ENCODE measurements at places on chromosomes 13 and 19.

DNA sequence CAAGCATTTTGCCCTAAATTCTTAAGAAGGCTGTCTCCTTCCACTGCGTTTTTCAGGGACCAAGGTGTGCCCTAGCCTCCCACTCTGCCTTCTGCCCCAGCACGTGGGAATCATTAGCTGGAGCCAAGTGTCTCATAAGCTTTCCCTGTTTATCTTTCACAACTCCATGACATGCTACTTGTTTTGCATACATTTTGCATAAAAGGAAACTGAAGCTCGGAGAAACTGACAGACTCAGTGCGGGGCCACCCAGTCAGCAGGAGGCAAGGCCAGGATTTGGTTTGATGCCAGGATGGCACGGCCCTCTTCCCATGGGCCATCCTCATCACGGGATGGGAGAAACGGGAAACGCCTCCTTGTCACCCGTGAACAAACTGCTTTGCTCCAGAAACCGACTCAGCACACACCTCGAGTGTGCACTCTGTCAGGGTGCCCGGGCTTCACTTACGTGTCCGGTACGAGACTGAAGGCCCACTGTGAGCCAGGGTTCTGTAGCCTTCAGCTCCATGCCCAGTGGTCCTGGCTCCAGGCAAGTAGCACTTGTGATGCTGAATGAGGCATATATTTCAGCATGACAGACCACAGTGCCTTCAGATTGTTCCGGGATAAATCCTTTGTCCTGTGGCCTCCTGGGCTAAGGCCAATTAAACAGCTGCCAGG lies 9.6 kb downstream of the CEBPA start:
- DNase-seq = no peak

- DNase-seq = no peak
Observed at GRCh38 chr19:46369817-46370216, 22.9 kb downstream of the PPP5C start.

DNA sequence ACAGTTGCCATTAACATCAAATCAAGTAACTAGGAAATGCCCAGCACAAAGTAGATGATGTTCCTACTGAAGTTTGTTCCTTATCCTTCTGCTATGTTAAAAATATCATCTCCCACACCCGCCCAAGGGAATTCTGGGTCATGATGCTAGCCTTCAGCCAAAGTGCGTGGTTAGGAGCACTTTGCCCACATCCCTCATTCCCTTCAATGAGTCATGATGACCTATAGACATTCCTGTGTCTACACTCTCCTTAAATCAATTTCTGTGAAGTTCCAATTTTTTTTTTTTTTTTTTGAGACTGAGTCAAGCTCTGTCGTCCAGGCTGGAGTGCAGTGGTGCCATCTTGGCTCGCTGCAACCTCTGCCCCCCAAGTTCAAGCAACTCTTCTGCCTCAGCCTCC lies 17.0 kb downstream of the RXFP2 start:
- no peak for DNase-seq

GRCh38 chr19:33386361-33386858 lies 12.9 kb downstream of the CEBPG start:
- DNase-seq = no peak

GRCh38 chr19:29878973-29879654 lies 62.9 kb upstream of the URI1 start:
- DNase-seq = no peak

- DNase-seq = no peak
Observed at GRCh38 chr13:99027661-99028425, 50.0 kb upstream of the DOCK9 start.

DNA sequence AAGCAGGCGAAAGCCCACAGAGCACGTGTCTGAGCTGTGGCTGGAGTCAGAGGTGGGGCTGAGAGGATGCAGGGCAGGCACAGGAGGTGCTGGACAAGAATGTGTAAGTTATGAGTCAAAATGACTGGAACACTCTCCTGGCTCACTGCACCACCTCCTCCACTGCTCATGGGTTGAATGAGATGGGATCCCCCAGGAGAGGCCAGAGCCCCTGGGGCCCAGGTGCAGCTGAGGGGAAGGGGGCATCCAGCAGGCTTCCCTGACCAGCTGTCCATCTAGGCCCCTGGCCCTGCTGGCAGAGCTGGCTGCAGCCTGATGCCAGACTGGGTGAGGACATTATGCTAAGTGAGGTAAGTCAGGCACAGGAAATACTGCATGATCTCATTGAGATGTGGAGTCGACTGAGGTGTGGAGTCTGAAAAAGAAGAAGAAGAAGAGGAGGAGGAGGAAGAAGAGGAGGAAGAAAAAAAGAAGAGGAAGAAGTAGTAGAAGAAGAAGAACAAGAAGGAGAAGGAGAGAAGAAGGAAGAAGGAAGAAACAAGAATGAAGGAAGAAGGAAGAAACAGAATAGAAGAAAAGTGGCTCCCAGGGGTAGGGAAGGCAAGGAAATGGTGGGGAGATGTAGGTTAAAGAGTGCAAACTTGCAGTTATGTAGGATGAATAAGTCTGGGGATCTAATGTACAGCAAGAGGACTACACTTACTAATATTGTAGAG lies 747.4 kb downstream of the UQCRFS1 start:
- no peak for DNase-seq

DNA sequence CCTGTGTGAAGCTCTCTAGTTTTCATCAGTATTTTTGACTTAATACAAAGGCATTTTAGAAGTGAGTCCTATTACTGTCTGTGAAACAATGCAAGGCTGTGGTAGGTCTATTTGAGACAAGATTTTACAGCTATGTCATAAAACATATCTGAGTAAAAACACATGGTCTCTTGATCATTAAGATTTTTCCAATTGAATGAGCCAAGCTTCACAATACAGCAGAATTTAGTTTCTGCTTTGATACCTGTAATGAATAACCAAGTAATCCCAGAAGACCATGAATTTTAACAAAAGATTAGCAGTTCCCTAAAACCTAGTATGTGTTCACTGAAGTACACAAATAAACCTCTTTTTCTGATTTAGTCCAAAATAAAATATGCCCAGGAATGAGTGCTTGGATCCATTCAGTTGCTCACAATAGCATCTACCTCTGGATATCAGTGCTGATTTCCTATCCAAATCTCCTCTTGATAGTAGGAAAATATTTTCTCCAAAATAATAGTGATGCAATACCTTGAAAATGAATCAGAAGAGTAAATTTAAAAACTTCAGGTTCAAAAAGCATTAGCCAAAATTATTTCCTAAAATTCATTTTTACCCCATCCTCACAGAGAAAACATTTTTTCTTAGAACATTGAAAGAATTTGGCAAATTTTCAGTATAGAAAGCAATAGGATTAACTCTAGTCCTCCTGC lies 533.5 kb upstream of the SGCG start:
- no peak for DNase-seq

DNA sequence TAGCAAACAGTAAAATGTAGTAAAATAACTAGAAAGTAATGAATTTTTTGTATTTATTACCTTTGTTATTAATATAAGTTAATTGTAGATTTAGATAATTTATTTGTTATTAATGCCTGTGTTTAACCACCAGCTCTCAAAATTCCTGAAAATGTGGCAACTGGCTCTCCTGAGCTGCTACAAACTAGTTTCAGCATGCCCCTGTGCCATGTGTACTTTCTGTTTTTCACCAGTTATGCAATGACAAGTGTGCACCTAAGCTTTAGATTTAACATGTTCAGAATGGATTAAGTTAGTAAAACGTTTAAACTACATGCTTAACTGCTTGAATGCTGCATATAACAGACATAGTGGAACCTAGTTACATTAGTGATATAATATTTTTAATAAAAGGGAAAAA lies 88.1 kb downstream of the POSTN start:
- no peak for DNase-seq

- no peak for DNase-seq
Observed at GRCh38 chr13:93655154-93655553, 428.5 kb downstream of the GPC6 start.

DNA sequence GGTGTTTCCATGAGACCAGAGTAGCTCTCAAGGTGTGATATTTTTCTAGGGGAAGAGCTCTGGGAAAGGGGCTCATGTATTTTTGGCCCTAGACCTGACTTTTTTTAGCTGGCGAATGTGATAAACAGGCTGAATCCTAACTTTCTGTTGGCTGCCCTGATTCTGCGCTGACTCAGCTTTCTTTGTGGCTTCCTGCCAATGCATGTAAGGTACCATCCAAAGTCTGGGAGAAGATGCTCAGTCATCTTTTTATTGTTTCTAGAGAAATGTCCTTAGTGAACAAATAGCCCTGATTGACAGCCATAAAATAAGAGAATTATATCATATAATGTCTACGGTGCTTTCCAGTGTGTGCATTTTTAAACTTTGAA lies 113.6 kb upstream of the MBNL2 start:
- DNase-seq = no peak

GRCh38 chr19:10769533-10770491 lies 51.9 kb downstream of the DNM2 start:
- no peak for DNase-seq

GRCh38 chr13:30835442-30835841 lies 70.6 kb upstream of the MEDAG start:
- DNase-seq = no peak

DNA sequence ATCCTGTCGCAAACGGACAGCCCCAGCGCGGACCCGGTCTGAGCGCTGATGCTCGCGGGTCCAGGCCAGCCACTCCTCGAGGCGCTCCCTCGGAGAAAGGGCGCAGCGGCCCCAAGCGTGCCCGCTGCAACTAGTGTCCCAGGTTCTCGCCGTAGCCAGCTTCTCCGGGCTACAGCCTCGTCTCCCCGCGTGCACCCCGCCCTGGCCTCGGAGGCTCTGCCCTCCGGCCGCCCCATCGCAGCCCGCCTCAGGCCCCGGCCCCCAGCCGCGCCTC lies 487 bp downstream of the FLT1 start:
- DNase-seq = no peak

DNA sequence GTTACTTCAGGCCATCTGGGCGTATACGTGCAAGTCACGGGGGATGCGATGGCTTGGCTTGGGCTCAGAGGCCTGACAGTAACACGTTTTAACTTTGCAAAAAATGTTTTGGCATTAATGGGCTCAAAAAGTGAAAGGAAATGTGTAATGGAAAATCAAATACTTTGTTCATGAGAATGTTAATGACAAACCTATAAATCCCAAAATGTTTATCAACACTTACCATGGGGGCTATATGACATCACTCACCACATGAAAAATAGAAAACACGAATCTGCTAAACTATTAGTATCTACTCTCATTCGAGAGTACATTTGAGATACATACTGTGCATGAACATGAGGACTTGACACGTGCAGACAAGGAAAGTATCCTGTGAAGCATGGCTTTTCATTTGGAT lies 91.7 kb downstream of the FAM216B start:
- no peak for DNase-seq

GRCh38 chr19:10327793-10328192 lies 5.5 kb downstream of the RAVER1 start:
- DNase-seq = no peak

GRCh38 chr13:75271846-75272245 lies 210.1 kb downstream of the TBC1D4 start:
- DNase-seq = no peak

DNA sequence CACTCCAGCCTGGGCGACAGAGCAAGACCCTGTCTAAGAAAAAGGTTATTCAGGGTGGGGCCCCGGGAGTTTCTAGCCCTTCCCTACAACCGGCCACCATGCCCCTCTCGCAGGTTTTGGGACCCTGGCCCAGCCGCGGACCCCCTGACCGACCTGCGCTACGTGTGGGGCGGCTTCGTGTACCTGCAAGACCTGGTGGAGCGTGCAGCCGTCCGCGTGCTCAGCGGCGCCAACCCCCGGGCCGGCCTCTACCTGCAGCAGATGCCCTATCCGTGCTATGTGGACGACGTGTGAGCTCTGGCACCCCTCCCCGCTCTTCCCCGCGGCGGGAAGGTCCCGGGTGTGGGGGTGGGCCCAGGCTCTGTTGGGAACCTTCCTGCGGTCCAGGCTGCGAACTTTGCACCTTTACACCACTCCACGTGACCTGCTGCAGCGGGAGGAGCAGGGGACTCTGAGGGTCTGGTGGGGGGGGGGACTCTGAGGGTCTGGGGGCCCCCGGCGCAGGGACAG lies 6.3 kb downstream of the ABCA7 start:
- DNase-seq = no peak

DNA sequence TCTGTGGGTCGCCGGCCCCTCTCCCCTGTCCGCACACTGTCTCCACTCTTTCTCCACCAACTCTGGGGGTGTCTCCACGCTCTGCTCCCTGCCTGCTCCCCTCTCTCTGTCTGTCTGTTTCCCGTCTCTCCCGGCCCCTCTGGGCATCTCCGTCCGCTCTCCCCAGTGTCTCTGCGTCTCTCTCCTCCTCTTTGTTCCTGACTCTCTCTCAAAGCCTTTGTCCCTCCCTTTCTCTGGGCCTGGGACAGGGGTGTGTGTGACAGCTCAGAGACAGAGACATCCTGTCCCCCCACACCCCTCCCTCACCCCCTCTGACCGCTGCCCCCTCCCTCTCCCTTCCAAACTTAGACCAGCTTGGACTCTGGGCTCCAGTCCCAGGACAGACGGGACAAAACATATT lies 668 bp upstream of the SBK3 start:
- DNase-seq = no peak

- no peak for DNase-seq
Observed at GRCh38 chr19:46898731-46899130, 37.9 kb downstream of the ARHGAP35 start.

- peak; percentile 26 for DNase-seq
Observed at GRCh38 chr19:343941-344624, 513 bp downstream of the MIER2 start.

DNA sequence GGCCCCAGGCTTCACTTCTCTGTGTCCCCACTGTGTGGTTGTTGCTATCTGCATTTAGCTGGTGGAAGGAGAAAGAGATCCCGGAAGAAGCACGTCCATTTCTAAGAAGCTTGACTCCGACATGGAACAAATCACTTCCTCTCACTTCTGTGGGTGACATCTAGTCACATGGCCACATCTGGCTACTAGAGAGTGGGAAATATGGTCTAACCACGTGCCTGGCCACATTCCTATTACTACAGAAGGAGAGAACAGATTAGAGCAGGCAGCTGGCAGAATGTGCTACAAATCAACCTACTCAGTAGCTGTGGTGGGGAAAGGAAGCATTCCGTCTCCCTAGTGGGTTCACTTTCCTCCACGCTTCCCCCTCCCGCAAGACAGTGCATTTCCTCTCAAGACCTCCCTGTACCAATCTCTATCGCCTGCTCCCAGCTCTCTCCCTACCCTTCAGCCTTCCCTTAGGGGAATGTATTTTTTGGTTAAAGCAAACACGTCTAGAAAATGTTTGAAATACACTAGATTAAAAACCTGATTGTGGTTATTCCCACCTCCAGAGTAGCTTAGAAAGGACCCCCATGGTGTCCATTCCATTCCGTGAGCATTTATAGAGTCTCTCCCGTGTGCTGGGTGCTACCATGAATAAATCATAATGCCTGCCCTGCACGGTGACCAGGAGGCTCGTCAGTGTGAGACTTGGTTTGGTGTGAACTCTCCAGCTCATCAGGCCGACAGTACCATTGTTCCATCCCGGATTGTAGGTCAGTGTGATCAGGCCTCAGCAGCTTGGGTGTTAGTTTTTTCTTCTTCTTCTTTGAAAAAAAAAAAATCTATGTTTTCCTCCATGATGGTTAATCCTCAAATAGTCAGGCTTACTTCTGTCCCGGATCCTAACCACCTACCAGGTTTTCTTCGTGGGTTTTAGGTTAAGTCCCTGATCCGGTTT lies 8.0 kb upstream of the AMER2 start:
- no peak for DNase-seq
